ENCODE measurements at places on chromosomes 11 and 22. TPM values are rescaled to one million over a fixed set of nuclear protein-coding genes. Genes with fewer than 3 reads are reported as not detected.

DNA sequence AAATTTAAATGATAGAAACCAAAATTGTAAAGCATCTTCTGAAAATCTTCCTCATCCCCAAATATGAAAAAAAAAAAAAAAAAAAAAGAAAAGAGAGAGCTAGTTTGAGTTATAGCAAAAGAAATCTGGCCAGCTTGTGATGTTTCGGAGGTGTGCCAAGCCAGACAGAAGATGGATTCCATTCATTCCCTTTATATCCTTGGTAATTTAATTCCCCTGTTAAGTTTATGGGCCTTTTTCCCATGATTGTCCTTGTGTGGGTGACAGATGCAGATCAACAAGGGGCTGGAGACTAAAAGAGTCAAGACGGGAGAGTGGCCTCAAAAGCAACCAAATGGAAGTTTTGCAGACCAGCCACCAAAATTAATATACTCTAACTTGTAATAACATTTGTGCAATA lies 47.6 kb upstream of the PARVA start:
- no peak for DNase-seq

CRY2 gene
- 6.3 TPM for total RNA-seq

DNA sequence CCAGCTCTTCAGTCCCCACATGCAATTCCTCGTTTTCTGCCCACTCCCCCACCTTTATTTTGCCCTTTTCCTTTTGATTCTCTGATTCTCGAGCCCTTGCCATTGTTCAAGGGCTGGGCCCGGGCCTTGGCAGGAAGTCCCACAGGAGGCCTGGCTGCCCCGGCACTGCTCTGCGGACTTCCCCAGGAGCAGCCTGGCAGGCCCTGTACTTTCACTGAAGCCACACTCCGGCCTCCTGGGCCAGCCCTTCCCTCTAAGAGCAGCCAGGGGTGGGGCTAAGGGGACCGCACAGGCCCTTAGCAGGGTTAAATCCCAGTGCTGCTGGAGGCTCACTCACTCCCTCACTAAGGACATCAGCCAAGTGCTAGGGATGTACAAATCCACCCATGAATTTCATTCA lies 4.1 kb downstream of the LRRC32 start:
- no peak for DNase-seq

DNA sequence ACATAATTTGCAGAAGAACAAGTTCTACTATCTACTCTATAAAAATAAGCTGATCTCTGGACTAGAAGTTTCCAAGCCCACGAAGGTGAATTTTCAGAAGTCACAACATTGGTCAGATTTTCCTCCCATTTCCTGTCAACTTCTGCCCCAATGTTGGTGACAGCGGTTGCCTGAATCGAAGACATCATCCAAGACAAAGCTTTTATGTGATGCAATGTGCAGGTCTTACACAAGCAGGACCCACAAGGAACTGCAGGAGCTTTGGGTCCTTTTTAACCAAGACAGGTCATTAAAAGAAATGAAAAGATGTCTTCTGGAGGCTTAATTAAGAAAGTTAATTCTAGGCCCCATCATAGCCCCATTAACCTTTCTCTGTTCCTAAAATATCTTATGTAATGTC lies 125.6 kb upstream of the BLID start:
- no peak for DNase-seq

HEPN1 gene
- total RNA-seq: not detected
